ENCODE measurements at places on chromosomes 2 and 18.

GRCh38 chr2:3641841-3642421, 16.1 kb upstream of the ALLC start:
- DNase-seq: no peak

DNA sequence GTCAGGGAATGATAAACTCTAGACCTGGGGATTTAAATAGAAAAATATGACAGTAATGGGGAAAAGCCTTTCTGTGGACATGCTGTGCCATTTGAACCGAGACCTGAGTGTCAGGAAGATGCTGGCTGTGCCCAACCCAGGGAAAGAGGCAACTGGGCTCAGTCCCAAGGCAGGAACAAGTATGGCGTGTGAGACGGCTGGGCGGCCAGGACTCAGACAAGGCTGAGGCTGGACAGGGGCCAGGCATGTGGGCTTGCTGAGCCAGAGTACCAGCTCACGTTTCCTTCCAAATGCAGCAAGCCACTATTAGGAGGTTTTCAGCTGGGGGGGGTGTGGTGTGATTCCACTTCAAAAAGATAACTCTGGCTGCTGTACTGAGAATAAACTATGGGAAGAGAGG, 92.4 kb downstream of the INPP5D start:
- no peak for DNase-seq

DNA sequence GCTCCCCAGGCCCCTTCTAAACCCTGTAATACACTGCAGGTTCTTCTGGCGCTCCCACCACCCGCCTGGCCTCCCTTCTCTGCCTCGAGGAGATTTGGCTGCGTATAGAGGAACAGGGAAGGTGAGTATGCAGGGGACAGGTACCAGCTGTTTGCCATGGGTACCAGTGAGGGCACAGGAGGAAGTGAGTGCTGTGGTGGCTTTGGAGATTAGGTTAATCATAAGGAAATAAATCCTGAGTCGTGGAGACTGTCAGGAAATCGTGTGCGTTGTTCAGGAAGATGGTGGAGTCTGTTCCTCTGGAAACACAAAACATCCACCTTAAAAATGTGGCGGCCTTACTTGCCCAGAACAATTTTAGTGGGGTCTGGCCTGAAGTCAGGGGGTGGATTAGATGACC, 230.4 kb downstream of the FAM210A start:
- no peak for DNase-seq

GRCh38 chr2:70827388-70827787, 7.0 kb upstream of the CLEC4F start:
- DNase-seq: no peak

GRCh38 chr2:66438498-66438833, 3.5 kb downstream of the MEIS1 start:
- no peak for DNase-seq

DNA sequence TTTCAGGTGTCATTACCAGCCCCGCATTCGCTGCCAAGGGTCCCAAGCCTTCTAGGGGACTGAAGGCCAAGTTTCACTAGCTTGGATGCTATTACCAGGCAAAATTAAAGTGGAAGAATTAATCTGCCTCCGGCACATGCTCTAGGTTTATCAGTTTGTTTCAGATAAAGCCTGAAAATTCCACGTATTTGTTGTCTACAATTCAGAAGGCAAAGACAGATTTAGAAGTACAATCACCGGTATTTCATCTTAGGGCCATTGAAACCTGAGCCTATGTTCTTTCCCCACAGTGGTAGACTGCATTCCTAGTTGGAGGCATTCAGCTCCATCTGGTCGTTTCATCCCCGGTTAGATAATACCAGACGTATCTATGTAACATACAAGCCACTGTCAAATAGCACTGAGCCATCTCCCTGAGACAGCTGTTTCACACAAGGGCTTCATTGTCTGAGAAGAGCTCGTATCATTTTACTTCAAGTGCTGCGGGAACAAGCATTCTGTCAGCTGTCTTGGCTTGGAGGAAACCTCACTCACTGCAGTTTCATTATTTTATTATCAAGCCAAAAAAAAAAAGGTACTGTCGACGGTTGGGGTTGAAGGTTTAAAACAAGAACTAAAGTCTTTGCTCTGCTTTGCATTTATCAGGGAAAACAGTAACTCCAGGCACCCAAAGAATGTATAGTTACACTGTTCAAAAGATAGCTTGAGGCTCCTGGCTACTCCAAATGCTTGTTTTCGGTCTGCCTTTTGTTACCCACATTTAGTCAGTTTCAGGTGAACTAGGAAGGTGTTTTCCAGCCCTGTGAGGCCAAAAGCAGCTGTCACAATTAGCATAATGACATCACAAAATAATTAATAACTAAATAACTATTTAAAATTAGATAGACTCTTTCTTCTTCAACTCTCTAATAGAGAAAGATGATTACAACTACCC, 76.7 kb downstream of the TGIF1 start:
- peak; percentile 94 for DNase-seq

- no peak for DNase-seq
Measured at GRCh38 chr2:205571360-205571959, 110.8 kb upstream of the NRP2 start.

GRCh38 chr18:57974585-57975265, 69.3 kb upstream of the NEDD4L start:
- no peak for DNase-seq

DNA sequence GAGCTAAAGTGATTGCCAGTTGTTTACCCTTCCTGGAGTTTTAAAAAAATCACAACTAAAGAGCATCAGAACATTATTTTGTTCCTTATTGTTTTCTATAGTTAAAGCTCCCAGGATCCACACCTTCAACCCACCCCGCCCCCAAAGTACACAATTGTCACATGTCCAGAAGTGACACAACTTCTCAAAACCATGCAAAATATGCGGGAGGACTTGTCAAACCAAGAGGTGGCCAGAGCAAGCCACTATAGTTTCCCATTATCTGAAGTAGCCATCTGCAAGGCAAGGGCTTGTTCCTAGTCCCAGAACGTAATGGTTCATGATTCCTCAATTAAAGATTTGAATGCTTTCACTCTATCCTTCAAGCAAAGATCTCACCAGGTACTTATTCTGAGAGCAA, 9.9 kb upstream of the INO80C start:
- DNase-seq: no peak

DNA sequence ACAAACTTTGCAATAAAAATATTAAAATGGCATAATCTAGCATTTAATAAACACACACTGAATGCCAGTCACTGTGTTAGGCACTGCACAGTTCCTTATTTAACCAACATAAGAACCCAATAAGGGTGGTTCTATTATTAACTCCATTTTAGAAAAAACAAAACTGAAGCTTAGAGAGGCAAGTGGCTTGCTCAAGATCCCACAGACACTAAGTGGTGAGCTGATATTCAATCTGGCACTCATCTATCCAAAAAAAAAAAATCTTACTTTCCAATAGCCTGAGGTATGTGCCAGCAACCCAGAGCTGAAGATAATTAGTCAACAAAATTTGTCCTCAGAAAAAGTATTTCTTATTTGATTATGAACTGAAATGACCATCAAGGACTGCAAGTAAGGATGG, 799 bp downstream of the CYTIP start:
- no peak for DNase-seq

DNA sequence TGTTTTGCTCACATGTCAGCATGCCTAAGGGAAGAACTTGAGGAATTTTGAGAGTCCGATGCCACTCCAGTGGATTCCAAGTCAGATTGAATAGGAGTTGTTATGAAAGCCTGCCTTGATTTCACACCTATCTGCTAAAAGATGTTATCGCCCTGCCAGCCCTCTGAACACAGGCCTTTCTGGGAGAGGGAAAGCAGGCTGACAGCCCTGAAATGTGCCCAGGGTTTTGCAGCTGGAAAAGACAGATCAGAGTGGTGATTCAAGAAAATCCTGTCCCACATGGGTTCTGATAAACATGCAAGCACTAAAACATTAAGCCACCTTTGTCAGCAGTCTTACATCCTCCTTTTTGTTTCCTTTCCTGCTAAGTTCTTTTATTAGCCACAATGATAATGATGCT, 1752.9 kb upstream of the CELF4 start:
- DNase-seq: no peak

GRCh38 chr18:79465392-79465991, 69.8 kb downstream of the NFATC1 start:
- no peak for DNase-seq

- DNase-seq: no peak
Measured at GRCh38 chr2:234269769-234270204, 219.3 kb downstream of the SPP2 start.

DNA sequence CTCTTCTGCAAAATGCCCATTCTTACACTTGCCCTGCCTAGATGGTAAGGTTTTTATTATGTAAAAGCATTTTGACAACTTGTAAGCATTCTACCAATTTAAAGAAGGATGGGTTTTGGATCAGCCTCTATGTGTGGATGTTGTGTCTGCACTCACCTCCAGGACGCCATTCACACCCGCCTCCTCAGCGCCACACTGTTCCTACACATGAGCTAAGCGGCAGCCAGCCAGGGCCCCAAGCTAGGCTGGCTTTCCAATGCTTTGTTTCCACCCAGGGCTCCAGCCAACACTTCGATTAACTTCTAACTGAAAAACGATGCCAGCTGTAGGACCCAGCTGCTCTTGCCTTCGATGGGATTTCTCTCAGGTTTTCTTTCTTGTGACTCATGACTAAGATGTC, 73.3 kb upstream of the FZD7 start:
- no peak for DNase-seq

DNA sequence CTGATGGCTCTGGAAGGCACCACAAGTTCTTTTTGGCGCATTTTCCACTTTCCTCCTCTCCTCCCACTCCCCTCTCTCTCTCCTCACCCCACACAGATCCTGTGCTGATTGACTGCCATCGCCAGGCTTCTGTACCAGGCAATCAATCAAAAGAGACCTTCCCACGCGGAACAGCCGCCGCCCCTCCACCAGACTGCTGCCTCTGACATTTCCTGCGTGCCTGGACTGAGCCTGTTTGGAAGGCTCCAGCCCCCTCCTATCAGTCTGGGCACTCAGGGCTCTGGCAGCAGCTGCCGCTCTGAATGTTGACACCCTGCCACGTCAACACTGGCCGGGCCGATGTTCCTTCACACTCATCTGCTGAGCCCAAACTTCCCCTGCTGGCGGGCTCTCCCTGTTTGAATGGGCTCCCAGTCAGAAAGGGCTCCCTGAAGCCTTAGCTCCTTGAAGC, 467.7 kb downstream of the EPHA4 start:
- no peak for DNase-seq

- DNase-seq: no peak
Measured at GRCh38 chr2:201472411-201472810, 20.9 kb downstream of the STRADB start.

GRCh38 chr2:48790407-48791170, 35.1 kb upstream of the LHCGR start:
- DNase-seq: no peak

- no peak for DNase-seq
Measured at GRCh38 chr2:129918604-129919003, 60.9 kb upstream of the RAB6C start.

GRCh38 chr18:7232218-7232617, 1.3 kb downstream of the LRRC30 start:
- no peak for DNase-seq

- no peak for DNase-seq
Measured at GRCh38 chr2:14861181-14861580, 228.7 kb downstream of the LRATD1 start.

DNA sequence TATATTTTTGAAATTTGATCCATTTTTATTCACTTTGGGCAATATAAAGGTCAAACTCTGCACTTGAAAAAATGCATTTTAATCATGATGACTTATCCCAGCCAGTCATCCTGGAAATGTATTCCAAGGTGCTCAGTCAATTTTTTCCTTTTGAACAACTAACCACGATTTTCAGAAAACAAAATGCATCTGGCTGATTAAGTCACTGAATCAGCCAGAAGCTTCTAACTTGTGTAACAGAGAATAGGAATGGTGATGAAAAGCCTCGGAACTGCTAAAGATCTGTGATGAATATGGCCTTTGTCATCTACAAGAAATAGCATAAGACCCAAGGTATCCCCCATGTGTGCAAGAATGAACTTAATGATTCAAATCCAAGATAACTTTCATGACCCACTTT, 572.7 kb downstream of the EPHA4 start:
- no peak for DNase-seq

DNA sequence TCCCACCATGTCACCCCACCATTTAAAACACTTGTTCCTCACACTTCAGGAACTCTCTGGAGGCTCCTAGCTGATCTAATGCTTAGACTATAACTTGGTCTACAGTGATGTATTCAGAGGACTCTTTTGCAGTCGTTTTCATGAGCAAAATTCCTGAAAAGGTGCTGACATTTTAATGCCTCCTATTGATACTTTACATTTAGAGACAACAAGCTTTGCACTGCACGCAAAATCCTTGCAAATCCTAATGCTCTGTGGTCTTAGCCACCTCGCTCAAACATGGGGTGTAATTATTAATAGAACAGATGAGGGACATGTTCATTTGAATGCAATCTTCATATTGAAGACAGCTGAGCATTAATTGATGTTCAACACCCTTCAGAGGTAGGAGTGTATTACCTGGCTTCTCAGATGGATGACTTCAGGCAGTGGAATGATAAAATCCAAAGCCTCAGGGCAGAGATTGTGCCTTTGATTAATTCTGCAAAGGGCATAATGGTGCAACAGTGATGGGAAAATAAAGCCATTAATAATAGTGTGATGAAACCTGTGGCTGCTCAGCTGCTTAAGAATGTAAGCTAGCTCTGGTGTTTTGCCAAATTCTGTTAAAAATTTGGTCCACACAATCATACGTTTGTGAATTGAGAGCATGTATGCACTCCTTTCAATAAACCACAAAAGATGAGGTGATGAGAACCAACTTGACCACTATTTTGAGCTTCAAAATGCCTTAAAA, 5.4 kb downstream of the CTAGE1 start:
- no peak for DNase-seq

DNA sequence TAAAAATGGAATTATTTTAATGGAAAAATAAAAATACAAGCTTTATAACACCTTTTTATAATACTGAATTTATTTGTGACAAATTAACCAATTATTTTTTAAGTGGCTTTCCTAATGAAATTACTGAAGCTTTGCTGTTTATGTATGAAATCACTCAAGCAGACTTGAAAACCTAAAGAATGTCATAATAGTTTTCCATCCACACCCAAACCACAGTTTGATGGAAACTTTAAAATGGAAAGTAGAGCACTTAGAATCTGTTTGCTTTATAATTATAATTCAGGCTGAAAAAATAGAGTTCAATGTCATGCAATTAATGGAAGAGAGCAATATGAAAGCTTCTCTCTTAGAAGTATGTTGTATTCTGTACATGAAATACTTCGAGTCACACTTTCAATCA, 31.6 kb upstream of the WDR75 start:
- DNase-seq: no peak

- no peak for DNase-seq
Measured at GRCh38 chr2:240405133-240405532, 30.3 kb upstream of the GPC1 start.

- peak; percentile 34 for DNase-seq
Measured at GRCh38 chr18:53698907-53699306, 525.6 kb downstream of the MBD2 start.

GRCh38 chr18:74175658-74176057, 27.3 kb downstream of the TIMM21 start:
- peak; percentile 50 for DNase-seq

DNA sequence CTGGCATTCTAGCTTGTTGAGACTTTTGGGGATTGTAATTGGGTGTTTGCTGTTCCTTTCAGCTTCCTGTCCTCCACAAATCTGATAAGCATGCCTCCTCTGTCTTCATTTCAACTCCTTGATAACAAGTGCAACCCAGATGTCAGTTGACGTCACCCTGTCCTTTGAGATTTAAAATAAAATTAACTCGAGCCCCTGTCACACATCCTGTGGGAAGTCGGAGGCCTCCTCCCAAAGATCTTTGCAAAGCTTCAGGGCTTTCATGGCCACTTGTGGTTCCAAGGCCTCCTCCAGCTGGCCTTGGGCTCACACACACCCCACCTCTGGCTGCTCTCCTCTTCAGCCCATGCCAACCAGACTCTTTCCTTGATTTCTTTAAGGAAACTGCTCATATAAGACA, 69.9 kb upstream of the ITGA6 start:
- no peak for DNase-seq

All from NCI-H748 treated with DMSO at 0.1 percent for 48 hours (cell line).